ENCODE measurements at places on chromosomes 11 and 22.
A peak's percentile ranks its signal among the peaks of the same experiment; 100 is the strongest.

GRCh38 chr11:20621679-20622078 lies 22.3 kb downstream of the SLC6A5 start:
- DNase-seq: no peak

- DNase-seq: no peak
Observed at GRCh38 chr11:27381238-27381666, 18.2 kb upstream of the CCDC34 start.

GRCh38 chr11:11409901-11410300 lies 56.9 kb upstream of the CSNK2A3 start:
- DNase-seq: no peak

DNA sequence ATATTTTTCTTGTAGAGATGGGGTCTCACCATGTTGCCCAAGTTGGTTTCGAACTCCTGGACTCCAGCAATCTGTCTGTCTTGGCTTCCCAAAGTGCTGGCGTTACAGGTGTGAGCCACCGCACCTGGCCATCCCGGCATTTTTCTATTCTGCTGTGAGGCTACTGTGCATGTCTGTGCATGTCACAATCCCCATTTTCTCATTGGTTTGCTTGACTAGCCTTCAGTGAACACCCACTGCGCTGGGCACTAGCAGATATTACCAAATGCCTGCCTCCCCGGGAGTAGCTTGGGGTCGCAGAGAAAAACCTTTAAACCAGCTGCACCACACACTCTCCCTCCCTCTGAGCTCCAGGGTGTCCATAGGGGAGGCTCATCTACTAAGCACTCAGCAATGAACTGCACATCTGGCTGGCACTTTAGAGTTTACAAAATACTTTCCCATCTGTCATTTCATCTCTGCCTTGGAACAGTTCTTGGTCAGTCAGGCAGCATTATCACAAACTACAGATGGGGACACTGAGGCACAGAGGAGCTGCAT lies 4.9 kb downstream of the CSNK1E start:
- no peak for DNase-seq

DNA sequence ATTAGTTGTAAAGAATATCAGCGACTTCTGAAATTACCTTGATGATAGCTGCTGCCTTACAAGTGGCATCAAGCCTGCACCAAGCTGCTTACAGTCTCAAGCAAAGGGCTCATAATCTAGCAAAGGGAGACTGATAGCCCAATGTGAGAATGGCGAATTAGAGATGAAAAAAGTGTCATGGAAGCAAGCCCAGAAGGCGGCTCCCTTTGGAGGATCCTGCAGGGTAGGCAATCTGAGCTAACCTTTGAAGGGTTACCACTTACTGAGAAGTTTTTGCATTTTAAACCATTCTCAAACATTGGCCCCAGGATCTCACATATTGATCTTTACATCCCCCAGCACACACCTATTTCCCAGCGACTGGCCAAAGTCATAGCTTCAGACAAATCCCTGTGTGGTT lies 18.5 kb downstream of the GAB2 start:
- DNase-seq: no peak

GRCh38 chr11:86068138-86068871 lies 579 bp downstream of the PICALM start:
- peak; percentile 62 for DNase-seq

DNA sequence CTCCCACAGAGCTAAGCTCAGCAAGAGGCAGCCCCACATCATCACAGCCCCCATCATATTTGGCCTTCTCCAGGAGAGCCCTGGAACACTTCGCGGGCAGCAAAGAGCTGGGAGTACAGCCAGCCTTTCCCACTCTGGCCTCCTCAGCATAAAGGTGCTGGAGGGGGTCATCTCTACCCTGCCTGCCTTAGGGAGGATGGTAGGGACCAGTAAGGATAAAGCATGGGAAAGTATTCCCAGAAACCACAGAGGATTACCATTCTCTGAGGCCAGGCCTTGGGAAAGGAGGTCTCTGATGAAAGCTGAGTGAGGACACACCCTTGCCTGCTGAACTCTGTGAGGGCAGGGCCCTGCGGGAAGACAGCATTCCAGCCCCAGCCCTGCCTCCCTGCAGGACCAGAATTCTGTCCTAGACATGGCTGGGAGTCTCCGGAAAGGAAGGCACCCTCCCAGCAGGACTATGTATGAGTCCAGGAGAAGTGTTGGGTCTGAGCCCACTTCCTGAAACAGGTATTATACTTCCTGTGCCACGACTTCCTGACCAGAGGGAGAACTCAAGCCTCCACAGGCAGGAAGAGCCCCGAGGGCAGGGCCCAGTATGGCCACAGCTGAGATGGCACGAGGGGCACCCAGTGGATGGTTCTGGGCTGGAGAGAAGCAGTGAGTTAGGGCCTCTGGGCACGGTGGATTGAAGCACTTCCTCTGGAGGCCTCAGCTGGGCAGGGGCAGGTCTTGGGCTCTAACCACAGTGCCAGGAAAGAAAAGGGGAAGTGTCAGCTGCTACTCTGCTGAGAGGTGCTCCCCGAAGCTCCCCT lies 12.9 kb upstream of the CASTOR1 start:
- DNase-seq: no peak

DNA sequence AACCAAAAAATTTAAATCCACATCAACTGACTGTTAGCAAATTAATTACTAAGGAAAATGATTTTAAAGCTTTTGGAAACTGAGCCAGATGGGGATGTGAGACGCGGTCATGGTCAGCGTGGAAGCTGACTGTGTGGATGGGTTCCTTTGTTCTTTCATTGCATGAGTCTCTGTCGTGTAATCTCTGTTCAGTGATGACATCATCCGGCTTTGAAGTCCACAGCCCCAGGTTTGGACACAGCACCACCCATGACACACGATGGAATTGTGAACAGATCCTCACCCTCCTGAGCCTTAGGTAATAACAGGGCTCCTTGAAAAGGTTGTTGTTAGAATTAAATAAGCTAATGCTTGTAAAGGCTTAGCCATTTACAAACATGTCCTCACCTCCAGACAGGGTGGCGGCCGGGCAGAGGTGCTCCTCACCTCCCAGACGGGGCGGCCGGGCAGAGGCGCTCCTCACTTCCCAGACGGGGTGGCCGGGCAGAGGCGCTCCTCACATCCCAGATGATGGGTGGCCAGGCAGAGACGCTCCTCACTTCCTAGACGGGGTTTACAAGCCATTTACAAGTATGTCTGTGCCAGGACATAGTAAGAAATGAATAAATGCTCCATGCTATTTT lies 677.3 kb downstream of the TBC1D22A start:
- no peak for DNase-seq

- DNase-seq: no peak
Observed at GRCh38 chr11:108757630-108758029, 92.8 kb downstream of the DDX10 start.
